ENCODE measurements at places on chromosomes 4 and X.

DNA sequence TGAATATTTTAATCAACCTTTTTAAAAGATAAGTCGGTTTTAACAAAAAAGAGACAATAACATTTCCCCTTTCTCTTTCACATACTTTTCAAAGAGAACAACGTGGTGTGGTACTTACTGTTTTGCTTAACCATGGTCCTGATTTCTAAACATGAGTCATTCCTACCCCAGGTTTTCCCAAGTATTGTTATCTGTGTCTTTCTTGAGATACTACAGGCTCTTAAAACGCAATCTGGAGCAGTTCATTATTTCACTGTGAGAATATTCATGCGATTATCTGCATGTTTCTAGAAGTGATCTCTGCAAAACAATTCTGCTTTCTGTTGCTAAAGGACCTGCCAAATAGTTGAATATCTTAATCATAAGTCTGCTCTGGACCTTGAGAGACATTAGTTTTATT is 127.3 kb downstream of the TENM3 start:
- DNase-seq: no peak

- no peak for DNase-seq
These were observed 67.8 kb downstream of the ABLIM2 start for GRCh38 chr4:8090744-8091301.

- no peak for DNase-seq
These were observed 345.3 kb upstream of the TENM3 start for GRCh38 chr4:181897935-181898334.

- no peak for DNase-seq
These were observed 53.6 kb downstream of the PCDH19 start for GRCh38 chrX:100356351-100356896.

GRCh38 chrX:122943918-122944317 is 240.2 kb upstream of the GRIA3 start:
- no peak for DNase-seq

DNA sequence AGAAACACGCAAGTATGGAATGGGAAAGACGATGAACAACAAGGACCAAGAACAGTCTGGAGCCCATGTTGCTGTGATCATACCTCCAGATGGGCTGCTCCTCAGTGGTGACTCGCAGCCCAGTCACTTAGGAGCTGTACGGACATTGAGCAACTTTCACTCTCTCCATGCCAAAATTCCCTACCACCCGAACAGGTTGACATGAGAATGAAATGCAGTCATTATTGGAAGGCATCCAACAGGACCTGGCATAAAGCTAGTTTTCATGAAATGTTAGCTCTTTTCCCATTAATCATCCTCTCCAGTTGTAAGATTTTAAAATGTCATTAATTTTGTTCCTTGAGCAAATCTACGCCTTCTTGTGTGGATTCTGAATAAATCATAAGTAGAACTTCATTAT is 82.7 kb upstream of the GPM6B start:
- DNase-seq: no peak

DNA sequence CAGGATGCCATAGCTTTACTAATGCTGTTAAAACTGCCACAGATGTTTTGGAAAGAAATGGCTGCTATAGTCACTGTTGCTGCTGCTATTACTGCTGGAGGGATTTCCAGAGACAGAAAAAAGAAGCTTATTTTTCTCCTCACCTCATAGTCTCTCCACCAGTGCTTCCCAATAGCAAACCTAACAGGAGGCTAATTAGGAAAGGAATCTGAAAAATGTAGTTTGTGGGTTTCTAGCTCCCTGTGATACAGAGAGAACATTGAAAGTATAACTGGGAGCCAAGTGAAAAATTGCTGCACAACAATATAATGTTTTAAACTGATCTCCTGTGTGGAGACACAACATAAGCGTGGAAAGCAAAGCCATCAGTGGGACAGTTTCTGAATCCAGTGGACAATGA is 8.6 kb upstream of the TSPAN7 start:
- no peak for DNase-seq

- DNase-seq: no peak
These were observed 18.6 kb upstream of the TEX13B start for GRCh38 chrX:108000751-108001150.

GRCh38 chr4:94442251-94442650 is 9.5 kb upstream of the PDLIM5 start:
- DNase-seq: no peak

DNA sequence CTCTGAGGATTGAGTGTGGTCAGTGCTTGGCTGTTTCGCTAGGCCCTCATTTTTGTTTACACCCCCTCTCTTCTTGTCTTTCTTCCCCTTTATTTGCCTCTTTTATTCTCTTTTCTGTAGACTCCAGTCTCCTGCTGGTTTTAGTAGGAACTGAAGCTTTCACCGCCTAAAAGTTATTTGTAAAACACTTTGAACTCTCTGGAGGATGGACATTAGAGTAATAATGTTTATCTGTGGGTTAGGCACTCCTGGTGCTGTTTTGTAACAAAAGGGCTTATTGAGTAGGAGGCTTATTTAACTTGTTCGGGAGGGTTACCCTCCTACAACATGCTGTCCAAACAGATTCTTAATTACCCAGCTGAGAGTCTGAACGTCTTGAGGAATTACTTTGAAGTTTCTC is 1.6 kb upstream of the ARHGAP10 start:
- DNase-seq: no peak

- DNase-seq: no peak
These were observed 18.6 kb downstream of the BLTP1 start for GRCh38 chr4:122170775-122171174.

DNA sequence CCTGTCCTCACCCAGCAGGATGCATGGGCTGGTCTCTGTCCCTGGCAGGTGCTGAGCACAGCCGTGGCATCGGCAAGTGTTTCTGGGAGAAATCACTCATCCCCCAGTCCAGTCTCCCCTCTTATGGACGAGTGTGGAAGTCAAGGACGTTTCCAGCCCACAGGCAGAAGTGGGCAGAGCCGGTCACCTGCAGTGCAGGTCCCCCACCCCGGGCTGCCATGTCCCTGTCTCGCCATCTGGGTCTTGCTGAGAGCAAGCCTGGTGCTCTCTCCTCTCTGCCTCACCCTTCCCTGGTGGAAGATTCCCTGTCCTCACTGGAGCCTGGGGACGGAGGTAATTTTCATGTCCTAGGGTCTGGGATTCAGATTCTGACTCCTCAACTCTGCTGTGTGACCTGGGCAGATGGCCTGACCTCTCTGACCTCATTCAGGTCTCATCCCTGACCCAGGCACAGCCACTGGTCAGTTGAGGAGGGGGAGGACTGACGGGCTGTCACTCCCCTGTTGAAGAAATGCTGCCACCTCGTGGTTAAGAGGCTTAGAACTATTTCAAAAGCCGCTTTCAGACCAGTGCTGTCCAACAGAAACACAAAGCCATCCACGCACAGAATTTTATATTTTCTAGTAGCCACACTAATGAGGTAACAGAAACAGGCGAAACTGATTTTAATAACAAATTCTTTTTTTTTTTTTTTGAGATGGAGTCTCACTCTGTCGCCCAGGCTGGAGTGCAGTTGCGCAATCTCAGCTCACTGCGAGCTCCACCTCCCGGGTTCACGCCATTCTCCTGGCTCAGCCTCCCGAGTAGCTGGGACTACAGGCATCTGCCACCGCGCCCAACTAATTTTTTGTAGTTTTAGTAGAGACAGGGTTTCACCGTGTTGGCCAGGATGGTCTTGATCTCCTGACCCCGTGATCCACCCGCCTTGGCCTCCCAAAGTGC is 1.8 kb downstream of the CPZ start:
- DNase-seq: no peak

GRCh38 chr4:26360864-26361263 is 40.0 kb downstream of the RBPJ start:
- DNase-seq: no peak

DNA sequence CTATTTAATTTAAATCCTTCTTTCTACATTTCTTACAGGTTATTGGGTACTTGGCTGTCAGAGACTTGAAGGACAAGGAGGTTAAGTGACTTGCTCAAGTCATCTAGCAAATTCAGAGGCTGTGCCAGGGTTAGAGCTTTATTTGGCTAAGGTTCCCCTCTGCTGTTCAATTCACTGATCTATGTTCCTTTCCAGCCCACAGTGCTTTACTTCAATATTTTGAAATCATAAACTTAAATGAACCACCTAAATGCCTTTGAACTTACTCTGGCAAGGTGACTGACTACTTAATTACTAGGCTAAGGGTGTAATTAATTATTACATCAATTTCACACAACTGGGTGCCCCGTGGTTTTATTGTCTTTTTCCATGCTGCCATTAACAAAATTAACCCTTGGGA is 288.7 kb downstream of the CAMK2D start:
- no peak for DNase-seq

DNA sequence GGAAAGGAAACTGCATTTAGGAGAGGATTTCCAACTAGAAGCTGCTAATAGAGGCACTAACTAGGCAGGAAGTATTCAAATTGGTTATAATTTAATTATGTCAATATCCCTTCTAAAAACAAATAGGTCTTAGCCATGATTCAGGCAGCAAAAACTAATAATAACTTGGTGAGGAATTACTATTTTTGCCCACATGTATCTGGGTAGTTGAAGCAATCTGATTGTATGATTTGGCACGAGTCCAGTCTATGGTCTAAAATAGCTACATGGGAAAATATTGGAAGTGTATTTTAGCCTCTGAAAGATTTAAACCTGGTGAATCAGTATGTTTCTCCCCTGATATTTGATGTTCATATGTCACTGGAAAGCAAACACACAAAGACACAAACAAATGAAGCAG is 62.2 kb downstream of the MFAP3L start:
- DNase-seq: no peak

DNA sequence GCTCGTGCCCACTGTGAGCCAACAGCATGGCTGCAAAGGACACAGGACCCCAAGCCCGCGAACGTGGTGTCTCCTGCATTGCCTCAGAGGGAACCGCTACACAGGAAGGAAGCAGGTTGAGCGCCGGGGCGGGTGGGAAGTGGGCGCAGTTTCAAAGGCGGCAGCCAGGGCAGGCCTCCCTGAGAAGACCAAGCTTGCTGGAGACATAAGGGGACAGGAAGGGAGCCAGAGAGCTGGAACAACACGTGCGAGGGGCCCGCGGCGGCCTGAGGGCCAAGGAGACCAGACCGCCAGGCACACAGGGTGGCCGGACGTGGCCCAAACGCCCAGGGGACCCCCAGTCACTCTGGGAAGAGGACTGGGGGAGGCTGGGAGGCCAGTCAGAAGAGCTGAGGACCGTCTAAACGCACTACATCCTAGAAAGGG is 32.0 kb downstream of the CTBP1 start:
- peak; percentile 89 for DNase-seq

DNA sequence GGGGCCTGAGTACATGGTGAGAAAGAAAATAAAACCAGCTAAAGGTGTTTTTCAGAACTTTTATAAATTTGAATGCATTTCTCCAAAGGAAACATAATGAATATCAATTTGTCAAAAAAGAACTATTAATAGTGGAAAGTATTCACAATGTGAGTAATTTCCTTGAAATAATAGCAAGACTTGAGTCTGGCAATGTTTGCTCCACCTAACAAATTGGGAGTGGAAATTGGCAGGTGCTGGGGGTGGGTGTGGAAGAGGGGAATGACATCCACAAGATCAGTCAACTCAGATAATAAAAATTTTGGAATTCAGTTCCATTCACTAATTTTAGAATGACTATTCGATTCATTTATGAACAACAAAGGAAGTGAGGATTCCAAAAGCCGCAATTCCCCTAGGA is 884.8 kb upstream of the SLIT2 start:
- DNase-seq: no peak

GRCh38 chr4:127446427-127446885 is 186.3 kb upstream of the INTU start:
- DNase-seq: no peak

DNA sequence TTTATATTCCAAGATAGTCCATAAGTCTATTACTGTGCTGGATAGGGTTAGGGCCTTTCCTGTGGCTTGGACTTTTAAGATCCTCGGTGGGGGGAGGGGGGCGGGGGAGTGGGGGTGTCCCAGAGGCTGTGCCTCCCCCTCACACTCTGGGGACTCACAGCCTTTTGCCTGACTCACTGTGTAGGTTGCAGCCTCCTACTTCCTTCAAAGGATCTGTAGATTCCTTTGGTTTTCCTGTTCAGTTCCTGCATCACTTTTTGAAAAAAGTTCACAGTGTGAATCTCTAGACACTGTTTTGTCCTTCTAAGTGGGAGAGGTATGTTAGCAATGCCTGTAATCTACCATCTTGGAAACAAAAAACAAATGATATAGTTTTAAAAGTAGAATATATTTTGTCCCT is 999.9 kb downstream of the GLUD2 start:
- no peak for DNase-seq

- DNase-seq: peak; percentile 67
These were observed 18.2 kb upstream of the ABLIM2 start for GRCh38 chr4:8176547-8177399.

DNA sequence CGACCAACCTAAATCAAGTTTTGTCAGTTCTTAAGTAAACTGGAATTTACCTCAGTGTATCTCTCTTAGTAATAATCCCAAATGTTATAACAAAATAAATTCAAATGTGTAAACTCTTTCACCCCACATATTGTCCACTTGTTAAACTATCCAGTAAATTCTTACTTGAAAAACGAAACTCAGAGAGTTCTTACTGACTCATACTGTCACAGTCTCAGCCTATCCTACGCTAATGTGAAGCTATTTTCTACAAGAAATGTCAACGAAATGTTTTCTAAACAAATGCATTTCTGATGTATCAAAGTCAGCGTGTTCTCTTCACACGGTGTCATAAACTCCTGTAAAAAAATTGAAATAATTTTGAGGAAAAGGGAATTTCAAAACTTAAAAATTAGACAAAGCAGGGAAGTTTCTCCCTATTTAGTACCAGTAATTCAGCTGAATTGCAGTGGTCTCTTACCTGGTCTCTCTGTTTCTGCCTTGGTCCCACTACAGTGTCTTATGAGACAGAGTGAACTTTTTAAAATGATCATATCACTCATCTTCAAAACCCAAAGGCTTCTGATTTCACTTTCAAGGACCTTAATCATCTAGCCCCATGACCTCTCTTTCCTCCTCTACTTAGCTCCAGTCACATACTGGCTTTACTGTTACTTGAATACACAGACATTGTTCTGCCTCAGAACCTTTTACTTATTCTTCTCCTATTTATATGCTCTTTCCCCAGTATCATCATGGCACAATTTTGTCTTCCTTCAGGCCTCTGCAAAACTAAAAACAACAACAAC is 63.3 kb downstream of the DCAF8L1 start:
- DNase-seq: no peak

DNA sequence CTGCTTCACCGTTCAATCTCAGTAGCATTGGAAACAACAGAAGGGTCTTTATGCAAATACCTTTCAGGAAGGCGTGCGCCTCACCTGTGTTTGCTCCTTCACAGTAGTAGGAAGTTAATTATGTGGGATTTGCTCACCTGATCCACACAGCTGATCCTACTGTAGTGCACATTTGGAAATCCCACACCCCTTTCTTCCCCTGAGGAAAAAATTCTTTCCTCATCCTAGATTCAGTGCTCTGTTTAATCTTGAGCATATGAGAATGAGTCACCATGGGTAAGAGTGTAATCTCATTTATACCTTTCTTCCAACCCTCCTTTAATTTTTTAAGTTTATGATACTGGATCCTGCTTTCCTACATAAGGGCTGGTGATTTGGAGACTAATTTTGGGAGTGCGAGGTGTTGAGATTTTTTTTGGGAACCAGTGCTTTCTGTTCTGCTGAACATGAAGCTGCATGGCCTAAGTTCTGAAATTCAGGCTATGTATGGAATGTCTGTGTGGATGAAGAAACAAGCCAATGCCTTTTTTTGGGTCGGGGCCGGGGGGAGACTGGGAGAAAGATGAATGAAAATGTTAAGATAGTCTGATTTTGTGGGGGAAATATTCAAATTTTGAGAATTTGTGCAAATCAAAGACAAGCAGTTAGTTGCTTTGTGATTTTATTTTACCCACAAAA is 19.0 kb downstream of the GAB1 start:
- no peak for DNase-seq
